ENCODE measurements at places on chromosomes 4 and X.

DNA sequence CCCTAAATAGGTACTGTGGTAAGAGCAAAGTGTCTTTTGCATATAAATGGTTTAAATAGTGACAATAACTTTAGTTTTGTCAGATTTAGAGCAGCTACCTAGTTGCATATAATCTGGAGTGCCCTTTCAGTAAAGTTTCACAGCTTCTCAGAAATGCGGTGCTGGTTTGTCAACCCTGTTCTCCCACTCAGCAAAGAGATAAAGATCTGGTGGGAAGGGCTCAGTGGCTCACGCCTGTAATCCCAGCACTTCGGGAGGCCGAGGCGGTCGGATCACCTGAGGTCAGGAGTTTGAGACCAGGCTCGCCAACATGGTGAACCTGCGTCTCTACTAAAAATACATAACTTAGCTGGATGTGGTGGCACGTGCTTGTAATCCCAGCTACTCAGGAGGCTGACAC is 45.6 kb upstream of the TENM3 start:
- DNase-seq: no peak

DNA sequence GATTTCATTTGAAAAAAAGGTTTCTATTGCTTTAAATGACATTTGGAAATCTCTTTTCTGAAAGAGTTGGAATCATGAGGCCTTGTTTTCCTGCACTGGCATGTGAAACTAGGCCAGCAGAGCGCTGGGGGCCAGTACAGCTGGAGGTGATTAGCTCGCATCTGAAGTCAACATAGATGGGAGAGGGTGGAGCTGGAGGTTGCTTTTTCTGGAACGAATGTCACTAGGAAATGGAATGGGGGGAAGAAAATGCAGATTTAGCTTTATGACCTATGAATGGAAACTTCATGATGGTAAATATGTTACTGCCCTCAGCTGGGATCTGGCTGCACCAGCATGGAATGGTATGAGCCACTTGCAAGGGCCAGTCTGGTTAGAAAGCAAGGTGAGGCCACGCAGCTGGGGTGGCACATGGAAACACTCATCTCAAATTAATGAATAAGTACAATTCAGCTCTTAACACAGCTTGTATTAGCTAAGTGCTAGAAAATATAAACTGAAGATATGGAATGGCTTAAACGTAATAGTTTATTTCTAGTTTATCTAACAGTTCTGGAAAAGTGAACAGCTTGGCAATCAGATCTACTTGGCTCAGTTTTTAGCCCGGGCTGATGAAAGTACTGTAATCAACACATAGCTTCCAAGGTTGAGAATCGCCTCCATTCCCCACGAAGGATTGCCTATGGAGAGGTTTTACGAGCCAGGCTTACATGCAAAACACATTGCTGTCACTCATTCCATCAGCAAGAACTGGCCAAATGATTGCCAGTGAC is 32.5 kb downstream of the SLC10A6 start:
- DNase-seq: no peak

DNA sequence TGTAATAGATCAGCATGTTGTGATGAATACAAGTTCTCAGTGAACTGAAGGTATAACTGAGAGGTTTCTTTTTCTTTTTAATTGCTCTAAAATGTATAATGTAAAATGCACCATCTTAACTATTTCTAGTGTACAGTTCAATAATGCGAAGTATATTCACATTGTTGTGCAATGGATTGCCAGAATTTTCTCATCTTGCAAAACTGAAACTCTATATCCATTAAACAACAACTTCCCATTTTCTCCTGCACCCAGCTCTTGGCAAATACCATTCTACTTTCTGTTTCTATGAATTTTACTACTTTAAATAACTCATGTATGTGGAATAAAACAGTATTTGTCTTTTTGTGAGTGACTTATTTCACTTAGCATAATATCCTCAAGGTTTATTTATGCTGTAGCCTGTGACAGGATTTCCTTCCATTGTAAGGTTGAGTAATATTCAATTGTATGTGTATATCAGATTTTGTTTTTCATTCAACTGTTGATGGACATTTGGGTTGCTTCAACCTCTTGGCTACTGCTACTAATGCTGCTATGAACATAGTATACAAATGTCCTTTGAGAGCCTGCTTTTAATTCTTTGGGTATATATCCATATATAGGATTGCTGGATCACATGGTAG is 53.5 kb upstream of the NPFFR2 start:
- no peak for DNase-seq

DNA sequence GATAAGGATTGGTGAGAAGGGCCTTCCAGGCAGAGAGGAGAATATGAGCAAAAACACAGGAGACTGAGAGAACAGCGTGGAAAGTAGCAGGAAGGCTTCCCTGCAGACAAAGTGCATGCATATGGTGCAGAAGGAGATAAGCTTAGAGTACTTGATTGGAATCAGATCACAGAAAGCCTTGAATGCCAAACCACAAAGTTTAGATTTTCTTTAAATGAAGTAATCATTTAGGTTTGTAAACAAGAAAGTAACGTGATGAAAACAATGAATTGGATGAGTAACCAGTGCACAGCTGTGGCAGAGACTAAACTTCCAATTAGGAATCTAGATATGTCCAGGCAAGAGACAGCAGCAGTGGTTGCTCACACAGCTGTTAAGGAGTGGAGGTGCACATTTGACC is 83.8 kb upstream of the C1QTNF7 start:
- no peak for DNase-seq

- DNase-seq: no peak
Measured at GRCh38 chrX:45479835-45480422, 279.3 kb upstream of the DIPK2B start.

DNA sequence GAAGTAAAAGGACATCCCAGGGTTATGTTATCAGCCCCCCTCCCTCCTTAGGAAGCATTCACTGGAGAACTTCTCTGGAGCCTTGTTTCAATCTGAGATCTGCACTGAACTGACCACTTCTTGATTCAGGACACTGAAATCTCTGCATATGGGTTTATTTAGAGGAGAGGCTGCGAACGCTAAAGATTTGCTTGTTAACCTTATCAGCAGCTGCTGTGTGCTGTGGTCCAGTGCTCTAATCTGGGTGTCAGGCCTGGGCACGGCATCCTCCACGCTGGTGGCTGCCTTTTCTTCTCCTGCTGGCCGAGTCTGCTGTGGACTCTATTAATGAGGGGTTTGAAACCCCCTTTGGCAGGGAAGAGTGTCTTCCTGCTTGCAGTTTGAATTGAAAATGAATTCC is 1094.7 kb upstream of the TENM3 start:
- DNase-seq: no peak
